ENCODE measurements at places on chromosomes 13 and 19.
A peak's percentile ranks its signal among the peaks of the same experiment; 100 is the strongest.

GRCh38 chr13:50576156-50576555 is 267.3 kb downstream of the DLEU7 start:
- no peak for DNase-seq

GRCh38 chr13:73844986-73845385 is 289.2 kb downstream of the KLF12 start:
- DNase-seq: no peak

DNA sequence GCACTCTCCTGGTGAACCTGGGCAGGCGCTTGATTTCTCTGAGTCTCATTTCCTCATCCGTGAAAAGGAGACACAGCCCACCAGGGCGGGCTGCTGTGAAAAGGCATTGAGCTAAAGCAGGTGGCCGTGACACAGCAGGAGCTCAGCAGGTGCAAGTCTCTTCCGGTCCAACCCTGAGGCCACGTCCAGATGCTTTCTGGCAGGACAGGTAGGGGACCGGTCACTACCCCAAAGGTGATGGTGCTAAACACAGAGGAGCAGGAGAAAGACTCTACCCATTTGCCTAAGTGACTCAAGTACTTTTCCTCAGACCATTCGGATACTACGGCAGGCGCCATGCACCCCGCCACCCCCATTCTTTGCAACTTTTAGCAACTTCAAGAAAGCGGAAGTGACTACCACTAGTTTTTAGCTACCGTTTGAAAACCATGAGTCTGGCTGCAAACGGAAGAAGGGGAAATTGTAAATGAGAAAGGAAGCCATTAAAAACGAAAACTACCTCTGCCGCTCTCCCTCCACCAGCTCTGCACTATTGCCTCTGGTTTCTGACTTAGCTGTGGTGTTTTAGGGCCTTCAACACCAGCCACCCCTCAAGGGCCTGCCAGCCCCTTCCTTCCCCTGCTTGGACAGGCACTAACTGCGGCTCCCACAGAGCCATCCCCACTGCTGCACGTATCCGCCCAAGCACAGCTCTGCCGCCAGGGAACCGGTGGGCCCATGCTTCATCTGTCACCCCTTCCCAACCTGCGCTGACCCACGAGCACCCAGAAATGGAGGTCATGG is 4.8 kb downstream of the PPP6R1 start:
- no peak for DNase-seq

DNA sequence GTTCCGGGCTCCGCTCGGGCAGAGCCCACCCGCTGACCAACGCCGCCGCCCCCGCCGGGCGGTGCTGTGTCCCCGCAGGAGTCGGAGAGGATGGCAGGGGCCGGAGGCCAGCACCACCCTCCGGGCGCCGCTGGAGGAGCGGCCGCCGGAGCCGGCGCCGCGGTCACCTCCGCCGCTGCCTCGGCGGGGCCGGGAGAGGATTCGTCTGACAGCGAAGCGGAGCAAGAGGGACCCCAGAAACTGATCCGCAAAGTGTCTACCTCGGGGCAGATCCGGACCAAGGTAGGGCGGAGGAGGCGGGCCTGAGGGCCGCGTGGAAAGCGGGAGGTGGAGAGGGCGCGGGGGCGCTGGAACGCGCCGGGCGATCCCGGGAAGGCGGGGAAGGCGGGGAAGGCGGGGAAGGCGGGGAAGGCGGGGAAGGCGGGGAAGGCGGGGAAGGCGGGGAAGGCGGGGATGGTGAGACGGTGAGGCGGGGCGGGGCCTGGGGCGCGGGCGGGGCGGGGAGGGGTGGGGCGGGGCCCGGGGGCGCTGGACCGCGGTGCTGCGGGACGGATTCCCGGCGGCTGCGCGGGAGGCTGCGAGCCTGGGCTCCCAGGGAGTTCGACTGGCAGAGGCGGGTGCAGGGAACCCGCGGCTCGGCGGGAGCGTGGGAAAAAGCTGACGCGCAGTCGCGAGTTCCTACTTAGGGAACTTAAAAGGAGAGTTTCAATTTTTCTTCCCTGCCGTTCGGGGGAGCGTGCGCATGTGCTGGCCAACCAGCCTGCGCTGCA is 421 bp downstream of the DGKH start:
- DNase-seq: peak; percentile 75

- no peak for DNase-seq
Measured at GRCh38 chr13:110652231-110652730, 36.9 kb downstream of the NAXD start.

DNA sequence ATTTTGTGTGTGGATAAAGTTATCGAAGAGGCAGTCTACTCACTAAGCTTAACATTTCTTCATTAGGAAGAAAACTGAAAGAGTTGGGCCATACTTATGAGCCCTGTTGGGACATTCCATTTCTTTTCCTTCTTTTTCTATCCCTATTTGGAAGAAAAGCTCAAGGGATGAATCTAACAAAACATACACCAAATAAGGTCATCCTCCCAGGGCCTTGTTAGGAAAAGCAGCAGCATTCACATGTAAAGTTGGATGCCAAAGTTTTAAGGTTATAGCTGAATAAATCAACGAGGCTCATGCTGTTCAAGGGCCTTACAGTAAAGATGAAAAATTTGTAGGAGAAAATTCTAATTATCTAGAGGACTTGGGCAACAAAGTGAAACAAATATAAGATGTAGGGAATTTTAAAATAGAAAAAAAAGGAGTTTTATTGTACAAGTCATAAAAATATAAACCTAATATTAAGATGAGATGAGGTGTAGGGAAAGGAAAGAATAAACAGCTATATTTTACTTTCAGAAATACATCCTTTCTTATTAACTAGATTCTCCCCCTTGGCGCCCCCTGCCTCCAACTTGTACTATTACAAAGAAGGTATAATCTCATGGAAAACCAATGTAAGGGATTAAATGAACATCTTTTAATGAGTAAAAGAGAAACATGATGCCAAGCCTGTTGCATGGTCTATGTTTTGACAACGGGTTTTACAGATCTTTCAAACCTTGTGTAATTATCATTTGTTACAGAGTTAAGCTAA is 160.4 kb downstream of the PCDH20 start:
- no peak for DNase-seq

DNA sequence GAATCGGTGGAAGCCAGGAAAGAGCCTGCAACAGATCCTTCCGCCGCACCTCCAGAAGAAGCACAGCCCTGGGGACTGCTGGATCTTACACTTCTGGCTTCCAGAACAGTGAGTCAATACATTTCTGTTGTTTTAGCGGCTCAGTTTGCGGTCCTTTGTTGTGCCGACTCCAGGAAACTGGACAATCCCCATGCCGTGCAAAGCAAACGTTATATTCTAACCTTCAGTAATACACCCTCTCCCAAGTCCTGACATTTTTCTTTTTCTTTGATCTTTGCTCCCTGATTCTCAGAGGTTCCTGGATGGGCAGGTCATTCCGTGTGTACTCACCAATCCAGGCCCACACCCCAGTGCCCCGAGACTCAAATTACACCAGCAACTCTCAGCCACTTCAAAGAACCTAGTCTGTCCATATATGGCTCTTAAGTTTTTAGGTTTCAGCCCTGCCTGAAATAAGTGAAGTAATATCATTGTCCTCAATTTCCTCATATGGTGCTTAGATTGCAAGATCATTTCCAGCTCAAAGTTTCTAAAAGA is 387.1 kb upstream of the SGCG start:
- DNase-seq: no peak

- no peak for DNase-seq
Measured at GRCh38 chr13:79749566-79749965, 268.6 kb downstream of the NDFIP2 start.

GRCh38 chr19:51242881-51243630 is 7.8 kb upstream of the SIGLECL1 start:
- DNase-seq: no peak

DNA sequence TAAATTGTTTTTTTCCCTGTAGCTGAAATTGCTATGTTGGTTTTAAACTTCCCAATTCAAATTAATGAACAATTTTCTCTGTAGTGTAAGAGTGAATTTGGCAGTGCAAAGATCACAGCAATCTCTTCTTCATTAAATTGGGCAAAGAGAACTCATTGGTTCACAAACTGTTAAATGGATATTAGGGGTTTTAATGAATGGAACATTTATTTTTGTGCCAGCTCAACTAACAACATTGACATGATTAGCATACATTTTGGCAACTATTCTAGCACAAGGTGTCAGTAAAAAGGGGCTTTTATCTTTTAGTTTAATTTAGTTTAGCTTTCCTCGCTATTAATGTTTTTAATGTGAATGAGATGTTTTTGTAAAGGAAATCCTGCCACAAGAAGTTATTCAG is 7.1 kb downstream of the PCDH20 start:
- DNase-seq: no peak

DNA sequence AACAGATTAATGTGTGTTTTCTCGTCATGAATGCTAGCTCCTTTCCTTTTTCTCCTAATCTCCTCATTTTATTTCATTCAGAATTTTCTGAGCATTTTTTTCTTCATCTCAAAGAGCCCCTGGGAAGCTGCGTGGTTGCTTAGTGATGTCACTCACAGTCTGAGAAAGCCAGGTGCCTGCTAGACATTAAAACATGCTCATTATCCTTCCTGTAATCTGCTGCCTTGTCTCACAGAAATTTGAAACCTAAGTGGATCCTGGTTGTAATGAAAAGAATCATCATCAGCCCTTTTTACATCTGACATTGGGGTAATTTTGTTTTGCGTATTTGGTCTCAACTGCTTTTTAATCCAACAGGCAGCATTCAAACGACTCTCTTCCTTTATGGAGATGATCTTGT is 108.2 kb upstream of the RNF113B start:
- DNase-seq: peak; percentile 86

GRCh38 chr19:14366529-14366928 is 14.7 kb upstream of the ADGRE5 start:
- DNase-seq: peak; percentile 17

GRCh38 chr19:10486551-10486950 is 16.6 kb downstream of the KEAP1 start:
- DNase-seq: no peak

- no peak for DNase-seq
Measured at GRCh38 chr13:31588893-31589292, 150.4 kb upstream of the RXFP2 start.

DNA sequence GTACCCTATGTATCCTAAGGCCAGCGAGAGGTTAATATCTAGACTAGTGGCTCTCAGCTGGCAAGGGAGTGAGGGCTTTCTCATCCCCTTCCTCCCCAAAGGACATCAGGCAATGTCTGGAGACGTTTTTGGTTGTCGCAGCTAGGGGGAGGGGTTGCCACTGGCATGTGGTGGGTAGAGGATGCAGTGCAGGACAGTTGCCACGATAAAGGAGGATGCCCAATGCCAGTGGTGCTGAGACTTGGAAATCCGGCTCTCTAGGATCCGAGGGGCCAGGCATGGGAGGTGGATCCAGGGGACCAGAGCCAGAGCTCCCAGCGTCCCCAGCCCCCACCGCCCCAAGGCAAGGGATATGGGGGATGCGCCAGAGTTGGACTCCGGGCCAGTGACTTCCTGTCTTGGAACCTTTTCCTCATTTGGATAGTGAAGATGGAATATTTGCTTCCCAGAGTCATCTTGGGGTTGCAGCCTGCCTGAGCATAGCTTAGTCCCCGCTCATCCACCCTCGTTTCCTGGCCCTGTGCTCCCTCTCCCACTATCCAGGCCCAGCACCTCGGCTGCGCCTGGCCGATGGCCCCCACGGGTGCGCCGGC is 4.9 kb downstream of the SSC5D start:
- no peak for DNase-seq

GRCh38 chr13:102626928-102627327 is 30.1 kb downstream of the TPP2 start:
- no peak for DNase-seq

DNA sequence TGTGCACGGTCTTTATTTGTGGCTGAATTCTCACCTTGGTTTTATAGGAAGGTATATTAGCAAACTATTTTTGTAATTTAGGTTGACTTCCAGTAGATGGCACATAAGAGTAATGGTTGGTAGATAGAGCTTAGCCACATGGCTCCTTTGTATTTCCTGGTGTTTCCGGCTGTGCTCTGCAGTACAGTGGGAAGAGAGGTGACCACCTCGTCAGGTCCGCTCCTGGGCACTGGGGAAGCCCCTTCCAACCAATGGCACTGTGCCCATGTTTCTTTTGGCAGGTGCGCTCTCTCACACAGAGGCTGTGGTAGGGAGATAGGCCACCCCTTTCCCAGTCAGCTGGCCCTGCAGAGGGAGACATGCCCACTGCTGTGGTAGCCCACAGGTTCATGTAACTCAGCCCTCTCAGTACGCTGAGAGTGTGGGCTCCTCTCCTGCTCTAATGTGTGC is 74.3 kb upstream of the ATP12A start:
- no peak for DNase-seq

- DNase-seq: no peak
Measured at GRCh38 chr19:1720237-1720636, 33.1 kb upstream of the ONECUT3 start.

GRCh38 chr13:35599384-35599783 is 122.9 kb upstream of the MAB21L1 start:
- no peak for DNase-seq

DNA sequence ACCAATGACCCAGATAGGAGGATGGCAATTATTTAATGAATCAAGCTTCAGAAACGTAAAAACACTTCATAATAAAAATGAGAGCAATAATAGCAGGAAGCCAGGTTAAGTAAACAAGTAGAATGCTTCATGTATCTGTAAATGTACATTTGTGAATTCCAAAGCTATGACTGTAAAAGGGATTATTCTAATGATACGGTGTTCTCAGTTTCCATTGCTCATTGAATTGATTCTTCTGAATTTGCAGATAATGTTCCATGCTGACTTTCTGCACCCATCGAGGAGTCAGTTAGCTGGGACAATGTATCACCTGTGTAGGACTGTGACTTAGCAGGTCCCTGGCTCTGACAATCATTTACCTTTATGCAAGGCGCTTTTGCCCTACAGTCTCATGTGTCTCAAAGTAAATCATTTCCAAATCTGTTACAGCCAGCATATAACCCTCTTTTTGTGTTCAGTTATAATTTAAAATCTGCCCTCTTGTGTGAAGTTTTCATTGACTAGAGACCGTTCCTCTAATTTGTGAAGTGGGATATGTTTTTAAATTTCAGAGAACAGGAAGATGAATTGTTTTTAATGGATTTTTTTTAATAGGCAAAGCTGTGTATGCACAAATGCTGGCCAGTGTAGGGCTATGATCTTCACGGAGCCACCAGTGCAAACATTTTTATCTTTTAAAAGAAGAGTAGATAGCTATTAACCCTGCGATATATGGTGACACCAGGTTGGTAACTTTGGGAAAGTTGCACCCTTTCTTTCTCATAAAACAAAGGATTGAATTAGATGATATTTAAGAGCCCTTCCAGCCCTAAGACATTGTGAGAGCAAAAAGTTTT is 267.1 kb downstream of the KLF5 start:
- DNase-seq: no peak

GRCh38 chr13:113390874-113391497 is 27.1 kb upstream of the GRTP1 start:
- DNase-seq: no peak

Data from NCI-H1930 (cell line).